ENCODE measurements at places on chromosomes 6 and 20. TPM values are rescaled to one million over a fixed set of nuclear protein-coding genes. Genes with fewer than 3 reads are reported as not detected.

DNA sequence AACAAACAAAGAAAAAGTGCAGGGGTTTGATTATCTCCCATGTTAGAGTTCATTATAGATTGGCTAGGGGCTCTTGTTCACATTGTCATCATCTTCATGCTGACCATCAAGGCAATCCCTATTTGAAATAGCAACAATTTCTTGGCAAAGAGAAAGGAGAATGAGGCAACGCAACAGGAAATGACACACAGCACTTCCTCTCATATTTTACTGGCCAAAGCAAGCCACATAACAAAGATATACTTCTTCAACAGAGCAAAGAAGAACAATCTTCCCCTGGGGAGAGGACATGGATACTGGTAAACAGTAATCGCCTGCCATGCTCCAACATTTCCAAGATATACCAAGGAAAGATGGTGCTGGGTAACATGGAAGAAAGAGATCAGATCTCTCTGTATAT is 29.8 kb downstream of the EPM2A start:
- no peak for DNase-seq
- no peaks in the 10 kb centered on the region for H3K27me3 ChIP-seq
- no peak overlapping the region for H3K27ac ChIP-seq
- H3K4me1 ChIP-seq = peaks cover 7% of the 10 kb centered on the region

GRCh38 chr6:110556317-110557110 is 80.1 kb upstream of the SLC22A16 start:
- no peak overlapping the region for H3K4me3 ChIP-seq
- H3K27me3 ChIP-seq = peaks cover 11% of the 10 kb centered on the region
- no peak for DNase-seq

The PIGT gene
- 67.7 TPM for total RNA-seq

The ZNF334 gene
- 18.7 TPM for total RNA-seq

- H3K27me3 ChIP-seq = no peaks in the 10 kb centered on the region
- DNase-seq = peak; percentile 34
- no peak overlapping the region for H3K27ac ChIP-seq
- H3K4me3 ChIP-seq = no peak overlapping the region
These were observed 58.2 kb upstream of the QKI start for GRCh38 chr6:163356324-163356723.

DNA sequence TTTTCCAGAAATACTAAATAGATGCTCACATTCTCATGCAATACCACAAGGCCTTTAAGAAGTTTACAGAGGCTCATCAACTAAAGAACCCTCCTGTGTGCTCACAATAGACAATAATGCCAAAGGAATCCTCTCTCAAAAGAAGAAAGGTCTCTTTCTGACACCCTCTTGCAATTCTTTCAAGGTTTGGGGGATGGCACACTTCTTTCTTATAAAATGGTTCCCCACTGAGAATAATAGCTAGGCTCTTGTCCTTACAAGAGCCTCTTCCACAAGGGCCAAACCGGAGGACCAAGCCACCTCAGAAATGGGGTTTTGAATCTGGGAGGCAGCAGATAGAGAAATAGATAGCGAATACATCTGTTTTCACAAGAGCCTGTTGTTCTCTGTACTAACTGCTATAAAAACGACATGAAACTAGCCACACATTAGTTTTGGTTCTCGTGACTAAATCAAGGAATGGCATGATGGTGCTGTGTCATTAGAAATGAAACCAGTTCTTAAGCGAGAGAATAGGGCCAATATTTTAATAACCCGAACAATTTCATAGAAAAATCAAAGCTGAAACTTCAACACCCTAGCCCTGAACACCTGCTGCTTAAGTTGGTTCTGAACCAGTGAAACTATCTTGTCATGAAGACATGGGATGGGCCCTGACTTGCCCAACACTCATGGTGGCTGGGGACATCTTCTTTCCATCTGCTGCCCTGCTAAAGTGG is 81.1 kb downstream of the PRDM1 start:
- H3K4me3 ChIP-seq = no peak overlapping the region
- no peaks in the 10 kb centered on the region for H3K36me3 ChIP-seq
- H3K4me1 ChIP-seq = peaks cover 35% of the 10 kb centered on the region
- no peak overlapping the region for H3K27ac ChIP-seq
- H3K27me3 ChIP-seq = no peaks in the 10 kb centered on the region
- DNase-seq = no peak

The TMEM181 gene
- 18.8 TPM for total RNA-seq

- no peak overlapping the region for H3K4me3 ChIP-seq
- no peak overlapping the region for H3K27ac ChIP-seq
These were observed 129.9 kb downstream of the DOK5 start for GRCh38 chr20:54605319-54605718.

GRCh38 chr6:138691595-138692057 is 81.9 kb upstream of the CCDC28A start:
- H3K36me3 ChIP-seq = no peaks in the 10 kb centered on the region
- peaks cover 32% of the 10 kb centered on the region for H3K4me1 ChIP-seq
- H3K27me3 ChIP-seq = peaks cover 5% of the 10 kb centered on the region
- H3K27ac ChIP-seq = peak overlapping the region; percentile 35

The SYNDIG1 gene
- 5.0 TPM for total RNA-seq

The BICRAL gene
- total RNA-seq = 10.3 TPM

DNA sequence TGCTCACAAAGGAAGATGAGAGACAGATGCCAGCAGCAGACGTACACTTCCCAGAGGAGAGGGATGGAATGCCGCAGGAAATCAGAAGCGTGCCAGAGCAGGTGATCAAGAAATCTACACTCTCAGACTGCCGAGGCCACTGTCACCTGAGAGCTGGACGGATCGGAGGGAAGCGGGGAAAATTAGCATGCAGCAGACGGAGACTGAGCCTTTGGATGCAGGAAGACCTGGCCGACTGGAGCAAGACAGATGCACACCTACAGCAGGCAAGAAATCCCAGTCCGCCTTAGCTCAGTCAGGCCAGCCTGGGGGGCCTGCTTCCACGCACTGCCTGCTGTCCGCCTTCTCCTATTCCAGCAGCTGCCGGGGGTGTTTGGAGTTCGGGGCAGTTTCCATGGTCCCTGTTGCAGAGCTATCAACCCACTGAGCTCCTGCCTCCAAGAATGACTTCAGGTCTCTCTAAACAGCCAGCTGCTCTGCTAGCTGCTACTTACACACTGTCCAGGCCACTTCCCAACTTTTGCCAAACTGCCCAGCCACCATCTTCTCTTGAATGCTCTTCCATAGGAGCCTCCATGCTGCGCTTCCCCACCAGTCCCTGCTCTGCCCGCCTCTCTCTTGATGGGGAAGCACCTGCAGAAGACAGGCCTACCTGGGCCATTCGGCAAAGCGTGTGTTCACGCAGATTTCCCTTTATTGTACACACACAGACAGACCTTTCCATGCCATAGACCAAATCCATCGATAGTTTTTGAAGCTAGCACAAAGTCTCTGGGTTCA is 368.5 kb downstream of the ZFAND3 start:
- no peaks in the 10 kb centered on the region for H3K36me3 ChIP-seq
- H3K4me1 ChIP-seq = peaks cover 31% of the 10 kb centered on the region
- no peak overlapping the region for H3K27ac ChIP-seq
- H3K27me3 ChIP-seq = no peaks in the 10 kb centered on the region
- no peak for DNase-seq
- H3K4me3 ChIP-seq = no peak overlapping the region

- DNase-seq = no peak
- H3K36me3 ChIP-seq = peaks cover 27% of the 10 kb centered on the region
- H3K27ac ChIP-seq = no peak overlapping the region
- no peaks in the 10 kb centered on the region for H3K4me1 ChIP-seq
These were observed 7.3 kb downstream of the ARFGAP1 start for GRCh38 chr20:63279931-63280330.

The BTNL2 gene
- total RNA-seq = not detected

GRCh38 chr6:72619883-72620696 is 1.8 kb upstream of the KCNQ5 start:
- peaks cover 23% of the 10 kb centered on the region for H3K4me1 ChIP-seq
- H3K36me3 ChIP-seq = no peaks in the 10 kb centered on the region
- no peak overlapping the region for H3K27ac ChIP-seq

GRCh38 chr20:50029083-50029696 is 46.4 kb downstream of the SNAI1 start:
- no peaks in the 10 kb centered on the region for H3K27me3 ChIP-seq
- no peak for DNase-seq
- H3K4me3 ChIP-seq = no peak overlapping the region
- H3K36me3 ChIP-seq = no peaks in the 10 kb centered on the region

GRCh38 chr6:26022132-26022472 is 59.5 kb downstream of the TRIM38 start:
- no peaks in the 10 kb centered on the region for H3K27me3 ChIP-seq
- no peaks in the 10 kb centered on the region for H3K36me3 ChIP-seq
- peak overlapping the region; percentile 97 for H3K4me3 ChIP-seq
- peak overlapping the region; percentile 100 for H3K27ac ChIP-seq

The HTR1E gene
- 0.09 TPM for total RNA-seq

The PHACTR3 gene
- total RNA-seq = 0.30 TPM

GRCh38 chr6:56528412-56528841 is 114.3 kb downstream of the DST start:
- H3K36me3 ChIP-seq = peaks cover 40% of the 10 kb centered on the region
- H3K4me3 ChIP-seq = no peak overlapping the region
- no peak overlapping the region for H3K27ac ChIP-seq
- H3K4me1 ChIP-seq = peaks cover 38% of the 10 kb centered on the region
- H3K27me3 ChIP-seq = no peaks in the 10 kb centered on the region

DNA sequence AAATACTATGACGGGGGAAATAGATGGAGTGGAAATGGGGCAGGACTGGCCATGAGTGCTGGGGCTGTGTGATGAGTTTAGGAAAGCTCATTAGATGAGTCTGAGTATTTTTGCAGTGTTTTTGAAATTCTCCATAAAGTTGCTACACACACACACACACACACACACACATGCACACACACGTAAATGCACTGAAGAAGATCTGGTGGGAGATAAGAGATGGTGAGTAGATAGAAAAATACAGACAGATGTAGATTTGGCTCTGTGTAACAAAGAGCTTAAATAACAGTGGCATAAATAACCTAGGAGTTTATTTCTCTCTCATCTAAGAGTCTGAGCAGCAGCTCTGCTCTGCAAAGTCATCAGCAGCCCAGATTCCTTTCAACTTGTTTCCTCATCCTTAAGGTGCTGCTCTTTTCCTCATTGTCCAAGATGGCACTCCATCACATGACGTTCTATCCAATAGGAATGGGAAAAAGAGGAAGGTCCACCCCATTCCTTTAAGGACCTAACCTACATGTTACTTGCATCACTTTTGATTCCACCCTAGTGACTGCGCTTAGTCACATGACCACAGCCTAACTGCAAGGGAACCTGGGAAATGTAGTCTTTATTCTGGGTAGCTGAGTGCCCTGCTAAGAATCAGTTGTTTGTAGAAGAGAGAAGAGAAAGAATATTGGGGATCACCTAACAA is 76.4 kb downstream of the EYA2 start:
- H3K27ac ChIP-seq = peak overlapping the region; percentile 49
- peaks cover 7% of the 10 kb centered on the region for H3K4me1 ChIP-seq
- DNase-seq = peak; percentile 42
- 0 out of 2 replicates have a peak overlapping the region, but pooled peaks have one; percentile 14 for H3K4me3 ChIP-seq
- no peaks in the 10 kb centered on the region for H3K27me3 ChIP-seq

The TPBG gene
- total RNA-seq = 29.6 TPM

The ABHD16B gene
- not detected for total RNA-seq

GRCh38 chr6:28914941-28915340 is 8.8 kb downstream of the TRIM27 start:
- no peak for DNase-seq
- H3K4me3 ChIP-seq = no peak overlapping the region
- peaks cover 68% of the 10 kb centered on the region for H3K36me3 ChIP-seq

DNA sequence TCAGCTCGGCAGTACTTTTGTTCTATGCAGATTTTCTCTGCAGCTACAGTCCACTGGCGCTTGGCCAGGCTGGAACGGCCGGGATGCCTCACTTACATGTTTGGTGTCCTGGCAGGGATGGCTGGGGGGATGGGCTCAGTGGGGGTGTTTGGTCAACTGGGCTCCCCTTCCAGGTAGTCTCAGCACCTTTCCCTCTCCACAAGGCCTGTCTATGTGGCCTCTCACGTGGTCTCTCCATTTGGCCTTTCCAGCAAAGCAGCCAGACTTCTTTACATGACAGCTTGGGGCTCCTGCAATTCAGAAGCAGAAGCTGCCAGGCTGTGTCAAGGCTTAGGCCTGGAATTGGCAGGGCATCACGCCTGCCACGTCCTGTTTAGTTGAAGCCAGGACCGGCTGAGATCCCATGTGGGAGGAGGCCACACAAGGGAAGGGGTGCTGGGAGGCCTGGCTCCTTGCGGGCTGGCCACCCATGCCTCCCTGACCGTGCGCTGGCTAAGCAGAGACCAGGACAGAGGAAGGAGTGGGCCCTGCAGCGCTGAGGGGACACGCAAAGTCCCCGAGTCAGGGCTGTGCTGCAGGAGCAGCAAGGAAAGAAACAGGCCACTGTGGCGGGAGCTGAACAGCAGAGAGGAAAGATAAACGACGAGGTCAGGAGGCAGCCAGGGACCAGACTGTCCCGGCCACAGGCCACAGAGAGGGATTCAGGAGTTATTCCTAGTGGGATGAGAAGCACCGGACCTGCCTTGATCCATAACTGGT is 38.9 kb downstream of the MGME1 start:
- no peaks in the 10 kb centered on the region for H3K27me3 ChIP-seq
- peaks cover 16% of the 10 kb centered on the region for H3K36me3 ChIP-seq
- DNase-seq = no peak

DNA sequence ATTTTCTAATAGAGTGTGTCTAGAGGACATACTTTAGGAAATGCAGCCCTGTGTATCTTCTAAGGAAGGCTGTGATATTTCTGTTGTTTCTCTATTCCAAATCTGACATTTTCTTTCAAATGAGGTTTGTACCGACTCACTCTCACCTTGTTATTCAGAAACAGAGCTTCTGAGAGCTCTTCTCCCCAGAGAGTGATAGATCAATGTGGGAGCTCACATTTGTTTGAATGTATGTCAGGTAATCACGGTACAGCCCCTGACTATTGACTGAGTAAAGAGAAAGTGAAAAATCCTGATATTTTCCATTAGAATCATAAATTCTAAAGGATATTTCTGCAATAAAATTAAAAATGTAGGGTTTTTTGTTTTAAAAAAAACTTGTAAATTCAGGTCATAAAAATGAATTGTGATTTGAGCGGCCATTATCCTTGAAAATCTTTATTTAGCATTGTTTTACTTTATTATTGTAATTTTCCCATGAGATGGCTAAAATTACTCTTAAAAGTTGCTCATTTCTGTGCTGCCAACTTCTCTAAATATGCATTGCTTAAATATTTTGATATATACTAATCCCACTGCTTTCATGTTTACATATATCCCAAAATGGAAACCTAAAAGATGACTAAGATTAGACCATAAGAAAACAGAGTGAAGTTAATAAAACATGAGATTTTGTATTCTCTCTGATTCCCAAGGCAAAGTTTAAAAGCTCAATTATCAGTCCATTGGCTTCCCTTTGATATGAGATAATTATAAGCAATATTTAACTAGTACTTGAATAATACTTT is 1226.8 kb upstream of the CITED2 start:
- no peak overlapping the region for H3K4me3 ChIP-seq
- H3K27me3 ChIP-seq = no peaks in the 10 kb centered on the region
- H3K27ac ChIP-seq = no peak overlapping the region
- peaks cover 9% of the 10 kb centered on the region for H3K4me1 ChIP-seq
- H3K36me3 ChIP-seq = no peaks in the 10 kb centered on the region
- DNase-seq = no peak
